ENCODE measurements at places on chromosomes 3 and 15.
A peak's percentile ranks its signal among the peaks of the same experiment; 100 is the strongest.

GRCh38 chr3:119751423-119751822 is 30.5 kb upstream of the NR1I2 start:
- DNase-seq = no peak

GRCh38 chr3:110542552-110543150 is 529.0 kb upstream of the NECTIN3 start:
- DNase-seq = peak; percentile 55

GRCh38 chr15:90711418-90711824 is 5.7 kb upstream of the BLM start:
- DNase-seq = no peak

GRCh38 chr3:124993466-124993865 is 58.9 kb upstream of the MUC13 start:
- peak; percentile 58 for DNase-seq

GRCh38 chr3:157436583-157437291 is at the start of gene PTX3:
Gene PTX3, plus strand, starts transcription at chr3:157436850. Its CDS starts 84 bp downstream, at chr3:157436934.
- DNase-seq = peak; percentile 96

DNA sequence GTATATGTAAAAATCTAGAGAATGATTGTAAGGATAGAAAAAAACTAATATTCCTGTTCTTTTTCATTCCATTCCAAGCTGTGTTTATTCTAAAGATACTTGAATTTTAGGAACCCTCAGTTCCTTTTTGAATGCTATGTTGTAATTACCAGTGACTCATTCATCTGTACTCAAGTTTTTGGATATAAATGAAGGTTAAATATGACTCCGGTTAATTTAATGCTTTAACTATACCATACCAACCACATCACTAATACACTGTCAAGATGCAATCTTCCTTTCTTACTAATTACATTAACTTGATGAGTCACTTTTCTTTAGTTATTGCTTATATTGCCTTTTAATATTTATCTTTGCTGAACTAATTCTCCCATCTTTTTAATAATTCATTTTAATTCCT is 68.8 kb upstream of the ZNF148 start:
- peak; percentile 67 for DNase-seq

- DNase-seq = no peak
Observed at GRCh38 chr3:177571944-177572315, 374.6 kb upstream of the TBL1XR1 start.

DNA sequence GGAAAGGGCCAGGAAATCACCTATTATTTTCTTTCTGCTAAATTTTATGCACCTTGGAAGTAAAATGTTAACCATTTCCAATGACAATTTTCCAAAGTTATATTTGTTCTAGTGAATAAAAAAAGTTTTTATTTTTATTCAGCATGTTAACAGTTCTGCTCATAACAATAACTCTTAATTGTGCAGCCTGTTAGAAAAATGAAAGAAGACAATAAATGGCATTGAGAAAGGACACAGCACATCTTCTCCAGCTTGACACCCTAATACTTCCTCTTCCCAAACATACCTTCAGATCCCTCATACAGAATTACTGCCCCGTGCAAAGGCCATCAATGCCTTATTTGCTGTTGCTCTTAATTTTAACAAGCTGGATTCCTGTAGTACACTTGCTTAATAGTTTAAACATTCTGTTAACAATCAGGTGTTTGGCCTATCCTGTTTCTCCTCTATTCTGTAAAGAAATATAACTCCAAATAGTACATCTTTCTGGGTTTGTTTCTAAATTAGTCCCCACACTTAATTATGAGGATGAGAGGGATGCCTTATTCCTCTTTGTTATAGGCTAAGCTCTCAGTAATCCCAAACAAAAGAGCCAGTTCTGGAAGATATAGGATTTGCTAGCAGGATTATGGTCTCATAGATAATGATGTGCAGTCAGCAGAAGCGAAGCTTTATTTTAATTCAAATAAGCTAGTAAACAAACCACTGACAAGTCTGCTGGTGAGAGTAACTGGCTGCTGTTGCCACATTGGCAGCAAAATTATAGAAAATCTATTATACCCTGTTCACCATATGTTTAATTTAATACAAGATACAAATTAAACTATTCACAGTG is 19.2 kb upstream of the SOX2 start:
- no peak for DNase-seq

DNA sequence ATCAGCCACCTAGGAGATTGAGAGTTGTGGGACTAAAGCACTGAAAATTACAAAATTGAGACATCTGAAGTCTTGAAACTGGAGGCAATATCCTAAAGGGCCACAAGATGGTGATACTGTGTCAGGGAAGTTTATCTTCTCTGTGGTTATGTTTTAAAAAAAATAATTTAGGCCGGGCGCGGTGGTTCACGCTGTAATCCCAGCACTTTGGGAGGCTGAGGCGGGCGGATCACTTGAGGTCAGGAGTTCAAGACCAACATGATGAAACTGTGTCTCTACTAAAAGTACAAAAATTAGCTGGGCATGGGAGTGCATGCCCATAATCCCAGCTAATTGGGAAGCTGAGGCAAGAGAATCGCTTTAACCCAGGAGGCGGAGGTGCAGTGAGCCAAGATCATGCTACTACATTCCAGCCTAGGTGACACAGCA is 17.9 kb upstream of the NIT2 start:
- DNase-seq = peak; percentile 43

DNA sequence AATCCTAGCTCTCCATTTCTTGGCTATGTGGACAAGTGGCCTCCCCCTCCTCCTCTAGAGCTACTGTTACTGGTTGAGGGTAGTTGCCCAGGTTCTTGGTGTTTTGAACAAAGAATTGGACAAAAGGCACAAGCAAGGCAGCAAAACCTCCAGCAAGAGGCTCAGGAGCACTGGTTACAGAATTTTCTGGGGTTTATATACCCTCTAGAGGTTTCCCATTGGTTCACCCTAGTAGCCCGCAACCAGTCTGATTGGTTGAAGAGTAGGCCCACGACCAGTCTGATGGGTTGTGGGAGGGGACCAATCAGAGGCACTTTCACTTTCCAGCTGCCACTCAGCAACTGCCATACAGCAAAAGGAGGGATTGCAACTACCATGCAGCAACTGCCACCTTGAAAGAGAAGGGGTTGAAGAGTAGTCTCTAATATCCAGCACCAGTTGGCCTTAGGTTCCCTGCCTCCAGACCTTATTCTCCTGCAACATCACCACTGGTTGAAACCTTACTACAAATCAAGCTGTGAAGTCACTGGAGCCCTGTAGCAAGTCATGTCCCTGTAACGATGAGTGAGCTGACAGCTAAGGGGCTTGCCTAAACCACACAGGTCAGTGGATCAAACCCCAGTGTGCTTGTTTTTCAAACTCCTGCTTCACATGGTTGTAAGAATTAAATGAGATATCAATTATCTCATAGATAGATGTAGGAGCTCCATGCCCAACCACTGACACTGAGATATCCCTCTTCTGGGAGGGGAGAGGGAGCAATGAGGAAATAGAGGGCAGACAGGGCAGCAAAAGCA is 2.9 kb upstream of the C15orf39 start:
- DNase-seq = no peak

DNA sequence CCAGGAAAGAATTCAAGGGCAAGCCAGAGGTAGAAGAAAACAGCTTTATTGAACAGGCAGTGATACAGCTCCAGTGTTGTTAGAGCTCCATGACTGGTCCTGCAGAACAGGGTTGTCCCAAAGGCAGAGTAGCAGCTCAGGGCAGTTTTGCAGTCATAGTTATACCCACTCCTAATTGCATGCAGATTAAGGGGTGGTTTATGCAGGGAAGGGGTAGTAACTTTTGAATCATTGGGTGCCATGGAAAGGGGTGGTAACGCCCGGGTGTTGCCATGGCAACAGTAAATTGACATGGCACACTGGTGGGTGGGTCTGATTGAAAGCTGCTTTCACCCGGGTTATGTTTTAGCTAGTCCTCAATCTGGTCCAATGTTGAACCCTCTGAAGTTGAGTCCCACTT is 9.7 kb upstream of the RAB6B start:
- DNase-seq = no peak

DNA sequence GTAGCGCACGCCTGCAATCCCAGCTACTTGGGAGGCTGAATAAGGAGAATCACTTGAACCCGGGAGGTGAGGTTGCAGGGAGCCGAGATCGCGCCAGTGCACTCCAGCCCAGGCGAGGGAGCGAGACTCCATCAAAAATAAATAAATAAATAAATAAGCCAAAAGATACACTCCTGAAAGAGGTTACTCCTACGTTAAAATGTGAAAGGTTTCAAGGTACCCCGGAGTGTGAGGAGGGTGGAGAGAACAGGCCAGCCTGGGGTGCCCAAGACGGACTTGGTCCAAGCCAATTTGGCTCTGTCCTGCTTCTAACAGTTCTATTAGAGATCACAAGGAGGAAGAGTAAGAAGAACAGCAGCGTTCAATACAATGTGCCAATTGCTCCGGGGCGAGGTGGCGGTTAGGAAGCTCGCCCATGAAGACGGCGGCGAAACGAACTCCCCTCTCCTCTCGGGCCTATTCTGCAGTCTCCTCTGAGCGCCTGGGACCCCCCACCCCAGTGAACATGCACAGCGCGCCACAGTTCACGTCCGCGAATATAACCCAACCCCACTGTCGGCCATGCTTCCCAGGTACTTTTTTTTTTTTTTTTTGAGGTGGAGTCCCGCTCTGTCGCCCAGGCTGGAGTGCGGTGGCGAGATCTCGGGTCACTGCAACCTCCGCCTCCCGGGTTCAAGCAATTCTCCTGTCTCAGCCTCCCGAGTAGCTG is 942 bp downstream of the ELP6 start:
- DNase-seq = peak; percentile 47

GRCh38 chr3:85539232-85539631 is 580.4 kb downstream of the CADM2 start:
- no peak for DNase-seq

DNA sequence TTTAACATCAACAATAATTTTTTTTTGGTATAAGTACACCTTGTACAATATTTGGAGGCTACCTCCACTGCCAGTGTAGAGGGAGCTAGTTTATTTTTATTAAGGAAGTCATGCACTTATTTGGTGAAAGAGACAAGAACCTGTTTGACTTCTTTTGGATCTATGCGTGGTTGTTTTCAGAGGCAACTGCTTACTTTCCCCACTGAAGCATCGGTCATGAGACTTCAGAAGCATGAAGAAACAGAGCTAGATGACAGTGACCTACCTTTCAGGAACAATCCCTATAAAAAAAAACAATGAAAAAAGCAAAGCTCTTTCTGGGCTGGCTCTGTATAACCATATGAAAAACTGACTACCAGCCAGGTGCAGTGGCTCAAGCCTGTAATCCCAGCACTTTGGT is 20.0 kb upstream of the ZNF148 start:
- no peak for DNase-seq

GRCh38 chr3:159923956-159924355 is 64.7 kb upstream of the IL12A start:
- DNase-seq = peak; percentile 57

- peak; percentile 24 for DNase-seq
Observed at GRCh38 chr3:42501321-42501680, 1.1 kb upstream of the VIPR1 start.

GRCh38 chr3:72031581-72031980 is 246.6 kb upstream of the PROK2 start:
- DNase-seq = peak; percentile 48

GRCh38 chr3:126399351-126399735 is 4.6 kb downstream of the CFAP100 start:
- no peak for DNase-seq

DNA sequence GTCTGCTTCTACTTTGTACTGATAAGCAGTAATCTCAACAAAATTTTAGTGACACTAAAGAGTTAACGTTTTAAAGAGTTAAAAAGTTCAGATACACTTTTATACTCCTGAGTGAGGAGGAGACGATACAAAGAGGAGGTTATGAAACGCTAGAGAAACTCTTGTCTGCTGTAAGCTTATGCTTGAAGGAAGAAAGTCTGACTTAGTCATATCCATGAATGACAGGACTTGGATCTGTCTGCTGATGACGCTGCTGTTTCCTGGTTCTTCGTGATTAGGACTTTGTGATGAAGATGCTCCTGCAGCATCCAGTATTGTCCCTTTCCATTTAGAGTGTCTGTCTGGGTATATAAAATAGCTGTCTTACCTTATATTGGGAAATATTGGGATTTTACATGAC is 15.8 kb downstream of the TCF12 start:
- no peak for DNase-seq

DNA sequence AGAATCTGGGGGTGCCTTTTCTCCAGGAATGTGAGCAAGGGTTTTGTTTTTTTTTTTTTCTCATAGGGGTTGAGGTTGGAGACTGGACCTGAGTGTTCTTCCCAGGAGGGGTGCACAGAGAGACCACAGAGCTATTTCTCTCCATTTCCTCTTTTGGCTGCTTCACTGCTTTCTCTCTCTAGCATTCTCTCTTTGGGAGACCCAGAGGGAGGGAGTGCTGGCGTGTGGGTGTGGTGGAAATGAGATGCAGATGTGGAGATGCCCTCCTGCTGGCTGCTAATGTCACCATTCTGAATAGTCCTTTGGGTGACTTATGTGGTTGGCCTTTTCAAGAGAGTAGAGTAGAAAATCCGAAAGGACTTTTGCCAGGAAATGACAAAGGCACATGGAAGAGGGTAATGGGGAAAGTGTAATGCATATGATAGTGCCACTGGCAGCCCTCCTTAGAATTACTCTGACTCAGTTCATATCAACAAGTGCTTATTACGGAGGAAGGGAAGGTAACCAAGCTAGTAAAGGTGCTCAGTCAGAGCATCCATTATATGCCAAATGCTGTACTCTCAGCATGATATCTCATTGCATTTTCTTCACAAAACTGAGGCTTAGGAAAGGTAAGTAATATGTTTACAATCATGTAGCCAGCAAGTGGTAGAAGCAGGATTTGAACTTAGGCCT is 1.9 kb downstream of the SYN2 start:
- DNase-seq = no peak

DNA sequence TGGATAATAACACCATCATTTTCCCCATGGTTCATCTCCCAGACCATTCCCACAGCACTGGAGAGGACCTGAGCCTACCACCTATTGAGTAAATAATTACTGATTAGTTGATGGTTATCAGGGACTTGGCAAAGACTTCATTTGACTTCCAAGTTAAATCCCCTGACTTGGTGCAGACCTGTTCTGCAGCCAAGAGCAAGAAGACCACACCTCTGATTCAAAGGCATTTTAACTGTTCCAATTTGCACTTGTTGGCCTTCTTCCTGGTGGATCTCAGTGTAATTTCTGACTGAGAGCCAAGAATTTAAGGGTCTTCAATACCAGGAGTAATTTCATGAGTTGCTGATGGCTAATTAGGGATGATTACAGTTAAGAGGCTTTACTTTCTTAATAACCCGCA is 24.0 kb downstream of the THSD4 start:
- DNase-seq = no peak
